ENCODE measurements at places on chromosomes 3 and 15. TPM values are rescaled to one million over a fixed set of nuclear protein-coding genes. Genes with fewer than 3 reads are reported as not detected.

Gene BLM
- total RNA-seq = 73.7 TPM

Gene SOX2
- total RNA-seq = not detected

Gene TIGIT
- total RNA-seq = 25.5 TPM

Gene WDR76
- 75.4 TPM for total RNA-seq

Gene DPPA2
- not detected for total RNA-seq

Gene AADACL2
- total RNA-seq = not detected

Gene PLCH1
- total RNA-seq = 0.16 TPM

DNA sequence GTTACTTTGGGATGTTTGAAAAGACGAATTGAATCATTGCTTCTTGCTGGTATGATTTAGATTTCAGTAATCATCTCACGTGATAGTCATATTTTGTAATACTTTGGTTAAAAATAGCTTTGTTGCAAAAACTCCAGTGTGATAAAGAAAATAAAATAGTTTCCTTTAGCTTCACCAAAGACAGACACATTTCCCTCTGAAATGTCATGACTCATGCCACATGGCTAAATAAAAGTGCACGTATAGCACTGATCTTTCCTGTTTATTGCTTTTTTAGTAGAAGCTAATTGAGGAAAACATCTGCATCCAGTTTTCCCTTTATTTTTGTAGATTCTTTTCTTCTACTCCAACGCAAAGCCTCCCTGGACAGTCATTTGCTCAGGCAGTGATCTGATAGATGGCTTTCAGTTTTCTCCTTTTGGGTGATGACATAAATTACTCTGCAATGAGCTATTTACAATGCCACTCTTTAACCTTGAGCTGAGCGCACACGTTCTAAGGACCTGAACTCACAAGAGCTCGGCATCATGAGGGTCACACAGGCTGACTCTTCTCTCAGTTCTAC lies 84.9 kb downstream of the ARNT2 start:
- DNase-seq = no peak

GRCh38 chr3:19029837-19030521 lies 118.3 kb upstream of the KCNH8 start:
- peak; percentile 33 for DNase-seq

DNA sequence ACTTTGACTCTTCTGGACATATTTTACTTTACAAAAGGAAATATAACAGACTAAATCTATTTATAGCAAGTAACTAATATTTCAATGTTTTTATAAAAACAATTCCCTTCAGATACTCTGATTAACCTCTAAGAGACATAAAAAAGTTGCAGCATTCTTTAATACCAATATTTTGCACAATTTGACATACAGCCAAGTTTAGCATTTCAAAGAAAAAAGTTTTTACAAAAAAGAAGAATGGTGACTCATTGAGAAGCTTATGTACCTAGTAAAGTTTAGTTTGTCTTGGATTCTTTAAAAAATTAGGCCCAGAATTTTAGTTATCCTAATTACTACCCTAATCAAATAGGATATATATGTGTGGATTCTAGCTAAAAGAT lies 17.6 kb downstream of the DAZL start:
- DNase-seq = no peak

DNA sequence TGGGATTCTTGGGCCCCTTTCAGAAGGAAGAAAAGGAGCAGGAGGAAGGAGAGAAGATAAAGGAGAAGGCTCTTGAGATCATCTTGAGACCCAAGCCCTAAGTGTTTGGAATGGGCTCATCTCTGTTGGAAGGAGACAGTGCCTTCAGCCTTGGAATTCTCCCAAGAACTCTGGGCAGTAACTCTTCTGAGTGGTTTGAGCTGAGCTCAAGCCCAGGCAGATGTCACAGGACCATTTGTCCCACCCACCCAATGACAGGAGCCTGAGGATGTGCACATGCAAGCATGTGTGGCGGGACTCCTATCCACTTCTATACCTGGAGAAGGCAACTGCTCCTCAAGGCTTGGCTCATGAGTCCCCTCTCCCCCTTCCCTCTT lies 14.6 kb upstream of the TMEM40 start:
- no peak for DNase-seq

DNA sequence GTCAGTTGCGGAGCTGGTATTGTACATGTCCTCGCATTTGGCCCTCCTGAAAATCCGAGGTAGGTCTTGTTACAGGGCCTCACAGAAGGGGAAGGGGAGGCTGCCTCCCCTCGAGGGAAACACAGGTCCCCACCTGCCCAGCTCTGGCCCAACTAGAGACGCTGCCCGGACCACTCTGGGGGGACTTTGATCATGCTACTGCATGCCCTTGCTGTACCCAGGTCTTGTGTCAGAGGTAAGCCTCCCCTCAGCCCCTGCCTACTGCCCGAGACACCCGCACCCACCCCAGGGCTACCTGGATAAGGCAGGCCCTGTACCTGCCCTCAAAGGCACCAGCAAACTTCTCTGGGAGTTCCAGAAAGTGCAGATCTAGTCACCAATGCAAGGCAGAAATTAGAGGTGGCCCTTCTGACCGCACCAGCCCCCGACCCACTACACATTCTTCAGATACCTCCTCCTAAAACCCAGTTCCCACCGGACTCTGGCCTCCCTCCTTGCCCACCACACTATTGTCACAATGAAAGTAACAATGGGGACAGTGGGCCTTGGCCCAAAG lies 981 bp upstream of the SCAP start:
- peak; percentile 11 for DNase-seq

DNA sequence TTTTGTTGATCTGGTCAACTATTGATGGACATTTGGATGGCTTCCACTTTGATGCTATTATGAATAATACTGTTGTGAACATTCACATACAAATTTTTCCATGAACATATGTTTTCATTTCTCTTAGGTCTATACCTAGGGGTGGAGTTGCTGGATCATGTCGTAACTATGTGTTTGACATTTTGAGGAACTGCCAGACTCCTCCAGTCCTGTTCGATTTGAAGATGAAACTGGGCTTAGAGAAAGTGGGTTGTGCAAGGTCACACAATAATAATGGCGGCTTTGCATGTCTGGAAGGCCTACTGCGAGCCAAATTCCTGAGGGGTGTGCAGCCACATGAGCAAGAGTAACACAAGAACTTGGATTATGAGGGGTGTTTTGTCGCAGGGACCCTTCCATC lies 2.6 kb downstream of the TSEN2 start:
- no peak for DNase-seq

DNA sequence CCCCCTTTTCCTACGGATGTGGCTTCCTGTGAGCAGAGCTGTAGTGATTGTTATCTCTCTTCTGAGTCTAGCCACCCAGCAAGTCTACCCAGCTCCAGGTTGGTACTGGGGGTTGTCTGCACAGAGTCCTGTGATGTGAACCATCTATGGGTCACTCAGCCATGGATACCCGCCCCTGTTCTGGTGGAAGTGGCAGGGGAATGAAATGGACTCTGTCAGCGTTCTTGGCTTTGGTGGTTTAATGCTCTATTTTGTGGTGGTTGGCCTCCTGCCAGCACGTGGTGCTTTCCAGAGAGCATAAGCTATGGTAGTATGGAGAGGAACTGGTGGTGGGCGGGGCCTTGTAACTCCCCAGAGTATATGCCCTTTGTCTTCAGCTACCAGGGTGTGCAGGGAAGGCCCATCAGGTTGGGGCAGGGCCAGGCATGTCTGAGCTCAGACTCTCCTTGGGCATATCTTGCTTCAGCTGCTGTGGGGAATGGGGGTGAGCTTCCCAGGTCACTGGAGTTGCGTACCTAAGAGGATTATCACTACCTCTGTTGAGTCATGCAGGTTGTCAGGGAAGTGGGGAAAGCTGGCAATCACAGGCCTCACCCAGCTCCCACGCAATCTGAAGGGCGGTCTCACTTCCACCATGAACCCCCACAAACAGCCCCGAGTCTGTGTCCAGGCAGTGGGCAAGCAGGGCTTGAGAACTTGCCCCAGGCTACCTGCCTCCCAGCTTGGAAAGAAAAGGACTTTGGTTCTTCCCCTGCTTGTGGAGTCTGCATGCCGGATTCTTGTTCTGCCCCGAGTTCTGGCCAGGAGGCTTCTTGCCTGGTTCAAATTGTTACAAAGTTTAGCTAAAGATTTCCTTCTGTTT lies 9.0 kb upstream of the ADGRG7 start:
- peak; percentile 14 for DNase-seq

DNA sequence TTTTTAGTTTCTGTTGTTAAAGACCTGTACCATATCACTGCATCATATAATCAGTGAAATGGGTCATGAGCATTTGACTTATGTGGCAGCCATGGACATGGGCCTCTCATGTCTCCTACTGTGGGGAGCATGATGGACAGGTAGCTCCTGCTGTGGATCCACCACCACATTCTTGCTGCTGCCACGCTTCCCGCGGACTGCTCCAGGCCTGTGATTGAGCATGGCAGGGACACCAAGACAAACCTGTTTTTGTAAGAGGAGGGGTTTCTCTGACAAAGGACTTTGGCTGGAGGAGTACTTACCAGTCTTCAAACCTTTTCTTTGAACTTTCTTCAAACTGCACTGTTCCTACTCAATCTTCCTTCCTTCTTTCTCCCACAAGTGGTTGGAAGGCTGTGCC lies 17.9 kb upstream of the P2RY14 start:
- no peak for DNase-seq

GRCh38 chr15:87227846-87228245 lies 1028.7 kb downstream of the NTRK3 start:
- DNase-seq = no peak

DNA sequence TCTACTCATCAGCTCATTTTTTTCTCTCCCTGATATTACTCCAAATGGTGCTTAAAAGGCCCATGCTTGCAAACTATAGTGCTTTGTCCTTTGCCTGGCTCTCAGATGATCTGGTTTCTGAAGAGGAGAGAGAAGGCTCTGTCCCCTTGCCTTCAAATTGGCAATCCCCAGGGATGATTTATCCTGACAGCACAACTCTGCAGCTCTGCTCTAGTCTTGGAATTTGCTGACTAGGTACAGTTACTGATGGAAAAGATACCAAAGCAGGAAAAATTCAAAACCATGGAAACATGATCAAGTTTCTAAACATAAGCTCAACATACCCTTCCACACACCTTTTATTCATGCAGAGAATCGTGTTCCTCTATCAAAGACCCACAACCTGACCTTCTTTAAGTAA lies 106.7 kb upstream of the CADPS start:
- no peak for DNase-seq

DNA sequence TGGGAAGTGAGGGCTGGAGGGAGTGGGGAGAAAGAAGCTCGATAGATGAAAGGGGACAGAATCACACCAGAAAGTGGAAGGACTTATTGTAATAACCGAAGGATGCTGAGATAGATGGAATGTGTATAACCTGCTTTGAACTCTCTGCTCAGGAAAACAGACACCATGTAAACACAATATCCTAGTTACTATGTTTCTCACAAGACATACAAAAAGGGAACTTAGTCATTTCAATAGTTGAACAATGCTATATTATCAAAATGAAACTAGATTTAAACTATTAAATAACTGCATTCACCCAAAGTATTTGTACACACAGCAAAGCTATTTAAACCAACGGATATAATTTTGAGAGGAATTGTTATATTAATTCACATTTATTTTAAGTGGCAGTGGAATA lies 108.3 kb upstream of the GADL1 start:
- no peak for DNase-seq

DNA sequence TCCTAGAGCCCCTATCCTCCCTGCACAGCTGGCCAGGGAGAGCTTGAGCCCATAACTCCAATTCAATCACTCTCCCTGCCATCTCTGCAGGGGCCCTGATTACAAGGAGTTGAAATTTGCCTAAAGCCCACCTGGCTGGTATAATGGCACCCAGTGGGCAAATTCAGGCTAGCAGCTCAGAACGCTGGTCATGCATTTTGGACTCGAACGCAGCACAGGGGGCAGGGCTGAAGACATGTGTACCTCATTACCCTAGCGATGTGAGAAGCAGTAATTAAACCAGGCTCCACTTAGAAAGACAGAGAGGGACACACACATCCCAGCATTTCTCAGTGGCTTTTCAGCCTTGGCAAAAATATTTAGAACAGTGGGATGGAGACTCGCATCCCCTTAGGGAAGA lies 3.2 kb downstream of the INSYN1 start:
- DNase-seq = no peak

- DNase-seq = no peak
Measured at GRCh38 chr3:25863011-25863415, 73.1 kb downstream of the OXSM start.

DNA sequence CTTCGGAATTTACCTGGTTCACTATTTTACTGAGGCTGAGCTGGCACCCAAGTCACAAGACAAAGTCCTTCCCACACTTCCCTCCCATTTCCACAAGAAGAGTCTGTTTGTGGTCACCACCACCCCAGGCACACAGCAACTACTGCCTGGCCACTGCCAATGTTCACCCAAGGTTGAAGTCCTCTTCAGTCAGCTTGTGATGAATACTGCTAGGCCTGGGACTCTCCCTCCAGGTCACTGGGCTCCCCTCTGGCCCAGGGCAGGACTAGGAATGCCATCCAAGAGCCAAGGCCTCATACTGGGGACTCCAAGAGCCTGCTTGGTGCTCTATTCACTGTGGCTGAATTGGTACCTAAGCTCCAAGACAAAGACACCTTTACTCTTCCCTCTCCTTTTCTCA lies 30.4 kb upstream of the COLQ start:
- no peak for DNase-seq

GRCh38 chr3:108334701-108335100 lies 38.4 kb downstream of the HHLA2 start:
- no peak for DNase-seq

DNA sequence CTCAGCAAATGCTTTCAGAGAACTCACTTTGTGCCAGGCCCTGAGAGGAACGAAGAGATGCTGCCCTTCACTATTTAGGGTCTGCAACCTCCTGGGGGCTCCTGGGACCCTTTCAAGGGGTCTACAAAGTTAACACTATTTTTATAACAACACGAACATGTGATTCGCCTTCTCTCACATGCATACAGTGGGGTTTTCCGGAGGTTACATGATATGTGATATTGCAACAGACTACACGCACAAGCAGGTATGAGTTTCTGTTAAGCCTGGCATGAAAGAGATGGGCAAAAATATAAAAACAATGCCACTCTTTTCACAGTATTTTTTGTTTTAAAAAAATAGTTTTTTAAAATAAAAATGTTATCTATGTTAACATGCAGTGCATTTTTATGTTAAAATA lies 10.3 kb downstream of the STARD5 start:
- no peak for DNase-seq

DNA sequence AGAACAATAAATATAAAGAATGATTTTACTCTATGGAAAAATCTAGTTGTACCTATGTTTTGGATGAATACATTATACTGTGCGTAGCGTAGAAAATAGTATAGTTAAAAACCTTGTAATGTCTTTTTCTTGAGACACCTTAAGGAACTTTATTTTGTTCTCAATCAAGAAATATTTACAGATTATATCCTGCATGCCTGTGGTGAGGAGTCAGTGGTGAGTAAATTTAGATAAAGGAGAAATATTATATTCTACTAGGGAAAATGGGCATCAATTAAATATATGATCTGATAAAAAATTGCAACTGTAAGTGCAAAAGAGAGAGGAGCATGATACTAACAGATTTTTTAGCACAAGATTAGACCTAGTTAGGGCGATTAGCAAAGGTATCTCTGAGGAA lies 157.7 kb downstream of the RBMS3 start:
- DNase-seq = no peak

Data from activated CD4-positive, alpha-beta T cell treated with anti-CD3 and anti-CD28 coated beads for 36 hours (primary cell).